Activated CD4-positive, alpha-beta T cell treated with anti-CD3 and anti-CD28 coated beads, Interleukin-2, amount 10 ng/mL, durations not matched to agents 7 days and 5 days (primary cell): ENCODE measurements at places on chromosomes 2 and 18.

GRCh38 chr2:224319750-224320149 lies 82.2 kb downstream of the FAM124B start:
- DNase-seq = no peak

DNA sequence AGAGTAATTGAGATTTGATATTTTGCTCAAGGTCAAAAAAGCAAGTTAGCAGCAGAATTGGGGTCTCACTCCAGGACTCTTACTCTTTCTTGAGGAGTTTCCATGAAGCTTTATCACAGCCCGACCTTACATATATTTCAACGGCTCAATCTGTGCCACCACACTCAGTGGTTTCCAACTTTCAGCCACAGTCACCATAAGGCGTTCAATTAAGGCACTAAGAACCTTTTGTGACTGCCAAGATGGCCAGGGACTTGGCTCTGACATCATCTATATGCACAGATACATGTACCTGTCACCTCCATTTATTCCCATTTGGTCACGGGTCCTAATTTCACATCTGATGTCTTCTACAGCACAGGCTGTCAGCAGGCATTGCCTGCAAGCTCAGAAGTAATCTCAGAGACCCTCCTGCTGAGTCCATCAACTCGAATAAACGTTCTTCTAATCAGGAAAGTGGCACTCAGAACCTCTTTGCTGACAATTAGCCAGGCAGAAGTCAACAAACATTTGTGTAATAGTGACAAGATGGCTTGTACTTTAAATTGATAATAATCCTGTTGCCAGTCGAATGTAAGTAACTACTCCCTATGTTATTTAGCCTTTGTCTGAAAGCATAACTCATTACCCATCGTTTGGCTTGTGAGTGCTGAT lies 16.1 kb downstream of the DYTN start:
- DNase-seq = no peak

DNA sequence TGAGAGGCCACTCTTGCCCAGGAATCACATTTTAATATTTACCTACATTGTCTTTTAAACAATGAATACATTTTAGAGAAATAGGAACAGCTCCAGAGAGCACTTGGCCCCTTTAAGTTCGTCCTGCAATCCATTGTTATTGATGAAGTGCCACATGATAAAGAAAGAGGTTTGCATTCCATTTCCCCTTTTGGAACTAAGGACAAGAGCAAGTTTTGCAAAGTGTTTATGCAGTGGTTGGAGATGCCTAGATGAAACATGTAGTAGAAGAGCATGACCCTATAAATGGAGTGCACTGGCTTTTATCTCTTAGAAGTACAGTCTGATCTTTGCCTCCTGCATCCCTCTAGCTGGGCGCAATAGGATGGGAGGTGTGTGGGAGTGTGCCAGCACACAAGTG lies 118.7 kb upstream of the CNTNAP5 start:
- DNase-seq = no peak

DNA sequence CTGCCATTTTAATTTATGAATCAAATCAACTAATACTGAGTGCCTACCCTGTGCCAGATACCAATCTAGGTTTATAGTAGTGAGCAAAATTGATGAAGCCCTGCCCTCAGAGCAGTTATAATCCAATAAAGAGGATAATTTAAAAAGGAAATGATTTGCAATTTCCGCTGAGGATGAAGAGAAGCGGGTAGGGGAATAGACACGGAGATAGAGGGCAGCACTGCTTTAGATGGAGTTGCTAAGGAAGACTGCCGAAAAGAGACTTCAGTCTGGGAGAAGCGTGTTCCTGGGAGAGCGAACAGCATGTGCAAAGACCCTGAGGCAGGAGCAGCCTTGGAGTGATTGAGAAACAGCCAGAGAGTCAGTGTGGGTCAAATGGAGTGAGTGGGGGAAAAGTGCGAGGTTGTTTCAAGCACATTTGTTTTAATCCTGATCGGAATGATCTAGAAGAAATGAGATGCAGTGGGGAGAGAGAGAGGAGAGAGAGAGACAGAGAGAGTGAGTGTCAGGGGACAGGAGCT lies 12.4 kb downstream of the LAMA3 start:
- DNase-seq = no peak

GRCh38 chr2:126994340-126994777 lies 95.7 kb downstream of the TEX51 start:
- DNase-seq = no peak

- DNase-seq = no peak
Measured at GRCh38 chr2:50614056-50614455, 417.9 kb downstream of the NRXN1 start.

GRCh38 chr18:50857694-50858093 lies 21.2 kb upstream of the ME2 start:
- no peak for DNase-seq

DNA sequence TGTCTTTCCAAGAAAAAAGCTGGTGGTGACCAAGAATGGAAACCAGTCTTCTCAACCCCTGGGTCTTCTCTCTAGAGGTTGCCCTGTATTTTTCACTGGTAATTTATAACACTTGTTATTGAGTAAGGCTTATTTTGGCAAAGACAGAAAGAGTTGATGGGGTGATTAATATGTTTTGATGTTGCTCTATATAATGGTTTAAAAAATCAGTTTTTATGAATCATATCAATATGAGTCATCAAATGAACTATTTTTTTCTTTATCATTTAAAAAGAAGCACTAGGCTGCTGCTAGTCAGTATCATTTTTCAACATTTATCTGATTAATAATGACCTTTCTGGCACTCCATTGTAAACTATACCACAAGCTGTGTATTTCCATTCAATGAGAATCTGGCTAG lies 1142.2 kb downstream of the LRP1B start:
- no peak for DNase-seq

DNA sequence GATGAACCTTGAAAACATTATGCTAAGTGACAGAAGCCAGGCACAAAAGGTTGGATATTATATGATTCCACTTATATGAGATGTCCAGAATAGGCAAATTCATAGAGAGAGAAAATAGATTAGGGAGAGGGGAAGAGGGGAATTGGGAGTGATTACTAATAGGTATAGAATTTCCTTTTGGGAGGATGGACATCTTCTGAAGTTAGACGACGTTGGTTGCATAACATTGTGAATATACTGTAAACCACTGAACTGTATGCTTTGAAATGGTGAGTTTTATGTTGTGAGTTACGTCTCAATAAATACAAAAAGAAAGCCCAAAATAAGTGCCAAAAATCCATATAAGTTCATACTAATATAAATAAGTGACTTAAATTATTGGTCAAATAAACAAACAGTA lies 18.6 kb upstream of the CYP26B1 start:
- no peak for DNase-seq

- no peak for DNase-seq
Measured at GRCh38 chr18:34701911-34702310, 8.2 kb upstream of the DTNA start.

GRCh38 chr2:43759195-43759594 lies 14.6 kb upstream of the DYNC2LI1 start:
- no peak for DNase-seq

DNA sequence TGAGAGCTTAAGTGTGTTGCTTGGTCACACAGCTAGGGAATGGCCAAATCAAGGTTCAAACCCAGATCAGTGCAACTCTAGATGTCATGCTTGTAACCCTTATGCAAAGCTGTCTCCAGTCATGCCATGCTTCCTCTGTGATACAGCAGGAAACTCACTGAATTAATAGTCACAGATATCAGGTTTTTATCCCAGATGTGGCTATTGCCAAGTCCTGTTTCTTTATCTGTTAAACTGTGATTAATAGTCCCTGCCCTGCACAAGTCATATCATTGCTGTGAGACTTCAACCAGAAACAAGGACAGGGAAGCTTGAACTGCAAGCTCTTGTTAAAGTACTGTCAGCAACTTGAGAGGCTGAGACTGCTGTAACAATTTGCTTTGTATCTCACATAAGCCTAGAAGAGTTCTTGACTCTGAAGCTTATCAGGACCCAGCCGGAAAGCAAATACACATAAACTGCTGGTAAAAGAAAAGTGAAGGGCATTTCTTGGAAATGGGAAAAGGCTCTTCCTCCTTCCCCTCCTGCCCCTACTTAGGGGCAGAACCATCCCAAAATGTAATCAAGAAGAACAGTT lies 609.0 kb downstream of the DCC start:
- no peak for DNase-seq

DNA sequence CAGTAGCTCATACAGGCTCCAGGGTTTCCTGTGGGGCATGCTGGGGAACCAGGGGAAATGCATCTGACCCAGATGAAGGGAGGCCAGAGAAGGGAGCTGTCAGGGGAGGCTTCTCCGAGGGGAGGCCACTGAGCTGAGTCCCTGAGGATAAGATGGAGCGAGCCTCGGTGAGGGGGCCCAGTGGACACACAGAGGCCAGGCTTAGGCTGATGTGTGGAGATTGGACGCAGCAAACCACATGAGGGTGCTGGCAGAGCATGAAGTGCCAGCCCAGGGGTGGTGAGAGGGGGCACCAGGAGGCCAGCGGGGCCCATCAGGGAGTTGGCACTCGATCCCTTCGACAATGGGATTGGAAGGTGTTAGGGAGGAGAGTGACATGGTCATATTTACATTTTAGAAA lies 235.0 kb downstream of the KLHL29 start:
- no peak for DNase-seq

- DNase-seq = no peak
Measured at GRCh38 chr2:196433116-196433515, 206.4 kb upstream of the CCDC150 start.

- peak; percentile 26 for DNase-seq
Measured at GRCh38 chr2:162317861-162318327, 590 bp downstream of the IFIH1 start.

DNA sequence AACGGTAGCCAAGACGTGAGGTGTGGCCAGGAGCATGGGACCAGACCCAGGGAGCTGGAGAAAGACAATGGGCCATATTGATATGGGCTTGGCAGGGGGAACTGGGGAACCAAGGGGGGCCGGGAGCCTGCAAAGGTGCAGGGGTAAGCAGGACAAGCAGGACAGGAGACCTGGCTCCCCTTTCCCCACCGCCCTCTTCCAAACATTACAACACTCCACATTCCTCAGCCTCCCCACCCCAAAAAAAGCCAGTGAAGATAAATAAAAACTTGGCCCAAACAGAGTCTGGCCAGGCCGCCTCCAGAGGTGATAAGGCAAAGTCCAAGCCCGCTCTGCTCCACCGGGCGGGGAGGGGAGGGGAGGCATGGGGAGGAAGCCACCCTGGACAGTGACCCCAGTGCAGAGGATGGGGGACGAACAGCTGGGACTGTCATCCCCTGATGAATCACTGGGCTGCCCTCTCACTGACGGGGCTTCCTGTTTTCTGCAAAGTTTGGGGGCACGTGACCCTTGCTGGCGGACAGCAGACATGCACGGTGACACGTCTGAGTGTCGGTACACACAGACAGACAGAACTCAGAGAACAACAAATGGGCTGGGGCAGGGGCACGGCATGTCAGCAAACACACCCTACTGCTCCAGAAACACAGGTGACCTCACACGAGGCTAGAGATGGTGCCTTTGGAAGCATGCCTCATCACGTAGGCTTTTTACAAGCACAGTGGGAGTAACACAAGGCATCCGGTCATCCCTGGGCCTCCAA lies 100.2 kb downstream of the TNS1 start:
- peak; percentile 7 for DNase-seq
